Left kidney (tissue), 8 donors: ENCODE measurements at places on chromosomes 16 and 17. TPM values are rescaled to one million over a fixed set of nuclear protein-coding genes. Genes with fewer than 3 reads are reported as not detected.
A peak's percentile ranks its signal among the peaks of the same experiment; 100 is the strongest.

Gene TMEM94
- polyA plus RNA-seq, result 97.0 TPM

Gene MMP2
- polyA plus RNA-seq, result 256 TPM

GRCh38 chr17:74432424-74432690, 469 bp downstream of the GPRC5C start:
- no peak for DNase-seq

Gene ACSM5
- polyA plus RNA-seq, result 4.9 TPM

- no peak for DNase-seq
Measured at GRCh38 chr16:27729516-27730304, 179.8 kb downstream of the KATNIP start.

DNA sequence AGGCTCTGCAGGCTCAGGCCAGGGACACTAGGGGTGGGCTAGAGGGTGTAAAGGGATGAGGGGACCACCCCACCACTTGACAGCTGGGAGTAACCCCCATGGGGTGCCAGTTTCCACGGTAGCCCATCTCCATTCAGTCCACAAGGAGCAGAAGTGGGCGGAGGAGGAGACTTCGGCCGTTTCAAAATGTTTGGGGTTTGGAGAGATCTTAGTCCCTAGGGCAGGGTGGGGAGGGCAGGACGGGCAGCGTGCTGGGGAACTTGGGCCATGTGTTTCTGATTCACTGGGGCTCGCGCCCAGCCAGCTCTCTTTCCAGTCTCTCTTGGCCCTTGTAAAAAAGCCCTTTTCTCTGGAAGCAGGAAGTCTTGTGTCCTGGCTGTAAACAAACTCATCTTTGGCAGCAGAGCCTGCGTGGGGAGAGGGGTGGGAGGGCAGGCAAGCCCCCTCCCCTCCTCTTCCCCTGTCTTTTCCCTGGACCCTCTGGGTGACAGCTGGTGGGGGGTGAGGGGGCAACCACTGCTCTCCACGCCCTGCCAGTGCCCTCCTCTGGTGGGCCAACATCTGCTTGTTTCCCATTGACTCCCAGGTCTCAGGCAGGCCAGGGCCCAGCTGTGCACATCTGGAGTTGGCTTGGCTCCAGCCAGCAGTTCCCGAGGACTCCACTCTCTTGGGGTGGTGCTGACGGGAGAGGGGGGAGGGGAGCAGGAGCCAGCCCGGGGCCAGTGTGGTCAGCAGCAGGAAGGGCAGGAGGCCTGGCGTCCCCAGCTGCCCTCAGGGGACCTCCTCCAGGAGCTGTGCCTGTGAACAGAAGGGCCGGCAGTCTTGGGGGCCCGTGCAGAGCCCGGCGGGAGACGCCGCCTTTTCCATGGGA, 8.1 kb downstream of the CYGB start:
- DNase-seq, result peak; percentile 80

GRCh38 chr16:79847101-79847500, 246.6 kb upstream of the MAF start:
- DNase-seq, result no peak

Gene RAMP2
- polyA plus RNA-seq, result 70.0 TPM

DNA sequence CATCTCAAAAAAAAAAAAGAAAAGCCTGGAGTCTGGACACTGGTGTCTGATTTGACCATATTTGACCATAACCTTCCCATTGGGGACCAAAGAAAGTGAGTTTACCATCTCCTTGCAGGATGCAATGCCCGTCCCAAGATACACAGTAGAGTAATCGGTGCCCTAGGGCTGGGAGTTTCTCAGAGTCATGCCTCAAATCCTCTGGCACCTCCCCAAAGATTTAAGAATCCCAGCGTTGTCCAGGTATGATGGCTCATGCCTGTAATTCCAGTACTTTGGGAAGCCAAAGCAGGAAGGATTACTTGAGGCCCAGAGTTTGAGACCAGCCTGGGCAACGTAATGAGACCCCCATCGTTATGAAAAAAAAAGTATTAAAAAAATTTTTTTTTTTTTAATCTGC, 5.0 kb downstream of the PITPNM3 start:
- no peak for DNase-seq

Gene PIK3R5
- 0.73 TPM for polyA plus RNA-seq

- no peak for DNase-seq
Measured at GRCh38 chr17:80416940-80417293, 1.9 kb downstream of the ENDOV start.

Gene IRX5
- polyA plus RNA-seq, result 5.2 TPM

DNA sequence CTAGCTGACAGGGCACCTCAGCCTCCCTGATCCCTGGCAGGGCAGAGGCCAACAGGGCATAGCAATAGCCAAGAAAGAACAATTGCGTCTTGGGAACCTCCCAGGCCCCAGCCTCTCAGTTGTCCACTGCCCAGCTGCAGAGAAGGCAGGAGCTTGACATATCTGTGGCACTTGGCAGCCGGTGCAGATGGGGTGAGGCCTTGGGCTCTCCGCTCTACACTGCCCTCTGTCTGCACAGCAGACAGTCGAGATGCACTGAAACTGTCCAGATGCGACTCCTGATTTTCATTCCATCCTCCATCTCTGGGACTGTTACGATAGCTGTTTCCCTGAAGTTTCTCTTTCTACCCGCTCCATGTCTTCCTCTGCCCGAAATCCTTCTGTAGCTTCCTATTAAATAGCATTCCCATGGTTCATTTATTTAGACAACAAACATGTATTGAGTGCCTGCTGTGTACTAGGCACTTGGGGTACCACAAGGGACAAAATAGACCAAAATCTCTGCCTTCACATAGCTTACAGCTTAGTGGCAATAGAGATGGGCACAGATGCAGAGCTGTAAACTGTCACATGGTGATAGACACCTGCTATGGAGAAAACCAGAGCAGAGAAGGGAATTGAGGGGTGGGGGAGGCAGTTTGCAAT, 3.3 kb downstream of the POLR3E start:
- no peak for DNase-seq

DNA sequence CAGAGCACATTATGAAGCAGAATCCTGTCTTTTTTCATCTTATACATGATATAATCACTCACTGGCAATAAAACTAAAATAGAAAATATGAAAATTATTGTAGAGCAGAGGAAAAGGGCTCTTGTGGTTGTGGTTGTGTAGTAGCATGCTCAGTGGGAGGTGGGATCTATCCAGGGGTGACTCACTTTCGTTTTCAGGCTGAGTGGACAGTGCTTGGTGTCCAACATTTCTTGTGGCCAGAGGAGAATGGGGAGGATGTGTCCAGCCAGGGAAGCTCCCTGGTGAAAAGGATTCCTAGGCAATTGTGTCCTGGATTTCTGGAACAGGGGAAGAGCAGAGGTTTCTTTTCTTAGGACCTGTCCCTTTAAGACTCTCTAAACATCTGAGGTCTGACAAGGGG, 31.9 kb upstream of the CPHXL start:
- DNase-seq, result no peak

- no peak for DNase-seq
Measured at GRCh38 chr17:18186627-18186982, 3.0 kb downstream of the ALKBH5 start.

GRCh38 chr17:49748791-49749190, 15.1 kb downstream of the FAM117A start:
- DNase-seq, result no peak

GRCh38 chr17:5260542-5260941, 21.5 kb upstream of the RABEP1 start:
- DNase-seq, result no peak

Gene OTOP2
- not detected for polyA plus RNA-seq

GRCh38 chr16:55250701-55251100, 73.3 kb upstream of the IRX6 start:
- no peak for DNase-seq

GRCh38 chr16:9183682-9184353, 92.4 kb downstream of the HAPSTR1 start:
- DNase-seq, result no peak

Gene SKAP1
- polyA plus RNA-seq, result 12.7 TPM

- no peak for DNase-seq
Measured at GRCh38 chr16:3589441-3589921, 12.3 kb upstream of the NLRC3 start.

Gene C17orf113
- polyA plus RNA-seq, result 4.7 TPM

GRCh38 chr17:73293480-73293911, 18.3 kb downstream of the CDC42EP4 start:
- DNase-seq, result no peak

- no peak for DNase-seq
Measured at GRCh38 chr16:14011846-14012245, 59.3 kb upstream of the MRTFB start.

Gene KCNJ16
- polyA plus RNA-seq, result 180 TPM

Gene TMEM235
- not detected for polyA plus RNA-seq

Gene BPTF
- 145 TPM for polyA plus RNA-seq

- DNase-seq, result no peak
Measured at GRCh38 chr17:3735515-3735914, 11.8 kb downstream of the HASPIN start.

GRCh38 chr17:47621293-47622179, 28.2 kb upstream of the KPNB1 start:
- DNase-seq, result no peak

GRCh38 chr16:10552281-10552680, 28.1 kb downstream of the EMP2 start:
- no peak for DNase-seq

DNA sequence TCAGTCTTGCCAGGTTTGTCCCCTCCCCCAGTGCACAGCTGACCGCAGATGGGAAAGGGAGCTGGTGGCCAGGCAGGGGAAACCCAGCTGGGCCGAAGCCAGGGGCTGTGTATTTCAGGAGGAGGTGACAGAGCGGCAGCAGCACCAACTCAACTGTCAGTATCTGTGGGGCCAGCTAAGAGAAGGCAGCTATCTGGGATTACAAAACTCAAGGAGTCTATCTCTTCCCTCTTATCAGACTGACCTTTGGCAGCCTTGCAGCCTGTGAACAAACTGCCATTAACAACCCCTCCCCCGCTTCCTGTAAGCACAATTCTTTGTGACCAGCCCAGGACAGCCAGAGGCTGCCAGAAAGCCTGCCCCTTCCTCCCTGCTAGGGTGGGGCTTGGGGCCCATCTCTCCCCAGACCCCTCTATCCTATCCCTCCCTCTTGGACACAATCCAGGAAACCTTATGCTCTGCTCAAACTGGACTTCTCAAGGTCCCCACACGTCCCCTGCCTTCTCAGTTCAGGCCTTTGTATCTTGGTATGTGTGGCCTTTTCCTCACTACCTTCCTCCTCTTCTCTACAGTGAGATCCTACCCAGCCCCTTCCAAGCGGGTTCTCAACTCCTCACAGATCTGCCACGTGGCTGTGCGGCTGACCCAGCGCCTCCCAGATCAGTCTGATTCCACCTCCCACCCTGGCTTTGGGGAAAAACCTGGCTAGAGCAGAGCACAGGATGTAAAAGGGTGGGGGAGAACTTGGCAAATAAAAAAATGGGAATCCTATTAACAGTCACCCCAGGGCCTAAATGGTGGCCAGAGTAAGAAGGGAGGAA, 10.5 kb downstream of the ST3GAL2 start:
- peak; percentile 86 for DNase-seq

DNA sequence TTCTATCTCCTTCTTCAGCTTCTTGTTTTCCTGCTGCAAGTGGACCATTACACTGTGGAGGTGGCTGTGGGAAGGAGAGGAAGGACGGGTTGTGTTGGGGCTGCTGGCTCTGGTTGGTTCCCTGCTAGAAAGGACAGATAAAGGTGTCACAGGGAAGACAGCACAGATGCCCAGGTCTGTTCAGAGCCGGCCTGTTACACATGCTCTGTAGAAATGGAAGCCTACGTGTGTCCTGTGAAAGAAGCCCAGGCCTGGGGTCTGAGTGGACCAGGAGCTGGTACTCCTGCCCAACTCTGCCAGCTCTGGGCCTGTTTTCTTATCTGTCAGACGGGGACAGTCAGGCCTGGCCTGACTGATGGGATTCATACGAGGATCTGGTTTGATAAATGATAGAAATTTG, 26.4 kb downstream of the DHX38 start:
- no peak for DNase-seq

- DNase-seq, result no peak
Measured at GRCh38 chr17:17084941-17085340, 42.7 kb downstream of the MPRIP start.

DNA sequence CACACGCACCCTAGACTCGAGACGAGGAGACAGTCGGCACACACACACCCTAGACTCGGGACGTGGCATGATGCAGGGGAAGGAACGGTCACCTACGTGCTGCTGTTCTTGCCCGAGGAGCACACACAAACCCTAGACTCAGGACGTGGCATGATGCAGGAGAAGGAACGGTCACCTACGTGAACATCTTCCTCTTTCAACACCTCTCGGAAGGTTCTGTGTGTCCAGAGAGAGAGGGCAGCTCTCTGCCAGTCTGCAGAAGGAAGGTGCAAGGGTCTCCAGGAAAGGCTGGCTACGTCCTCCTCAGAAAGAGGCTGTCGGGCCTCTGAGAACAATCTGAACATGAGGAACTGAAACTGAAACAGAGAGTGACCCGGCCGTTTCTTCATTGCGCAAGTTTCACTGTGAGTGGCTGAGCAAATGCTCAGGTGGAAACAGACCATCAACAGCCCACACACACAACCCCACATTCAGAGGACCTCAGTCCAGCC, 43.4 kb downstream of the ZNF276 start:
- no peak for DNase-seq

DNA sequence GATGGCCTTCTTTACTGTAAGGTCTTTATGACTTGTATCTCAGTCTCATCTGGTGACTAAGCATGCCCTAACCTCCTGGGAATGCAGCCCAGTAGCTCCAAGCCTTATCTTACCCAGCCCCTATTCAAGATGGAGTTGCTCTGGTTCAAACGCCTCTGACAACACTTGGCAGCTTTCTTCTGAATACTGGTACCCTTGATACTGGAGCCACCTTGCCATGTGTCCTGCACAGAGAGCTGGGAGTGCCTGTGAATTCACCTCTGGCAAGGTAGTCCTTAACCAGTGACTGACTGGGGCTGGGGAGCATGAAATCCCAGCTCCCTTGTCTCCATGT, 17.2 kb downstream of the NUDT7 start:
- DNase-seq, result no peak

Gene DNASE1L2
- 0.93 TPM for polyA plus RNA-seq

- no peak for DNase-seq
Measured at GRCh38 chr17:4717791-4718190, 7.4 kb downstream of the ARRB2 start.
